ENCODE measurements at places on chromosomes 6 and 20. TPM values are rescaled to one million over a fixed set of nuclear protein-coding genes. Genes with fewer than 3 reads are reported as not detected.
A peak's percentile ranks its signal among the peaks of the same experiment; 100 is the strongest.

- no peak overlapping the region for H3K27ac ChIP-seq
- H3K4me3 ChIP-seq = no peak overlapping the region
- no peaks in the 10 kb centered on the region for H3K27me3 ChIP-seq
- H3K36me3 ChIP-seq = no peaks in the 10 kb centered on the region
- DNase-seq = no peak
- H3K4me1 ChIP-seq = peaks cover 31% of the 10 kb centered on the region
Observed at GRCh38 chr20:3473944-3474343, 3.1 kb downstream of the ATRN start.

DNA sequence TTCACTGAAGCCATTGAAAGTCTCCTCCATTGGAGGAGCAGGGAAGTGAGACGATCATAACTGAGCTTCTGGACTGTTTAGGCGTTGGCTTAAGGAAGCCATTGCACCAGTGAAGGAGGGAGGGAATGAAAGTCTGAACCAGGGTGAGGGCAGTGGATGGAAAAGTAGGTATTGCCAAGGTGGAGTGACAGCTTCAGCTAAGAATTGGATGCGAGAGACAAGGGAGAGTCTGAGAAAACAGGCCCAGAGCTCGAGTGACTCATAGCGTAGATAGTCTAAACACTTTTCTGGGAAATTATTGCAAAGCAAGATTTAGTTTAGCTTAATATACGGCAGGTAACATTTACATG is 4.5 kb downstream of the DSP start:
- no peaks in the 10 kb centered on the region for H3K27me3 ChIP-seq
- H3K4me1 ChIP-seq = peaks cover 64% of the 10 kb centered on the region
- H3K27ac ChIP-seq = peak overlapping the region; percentile 95

PPP1R16B gene
- total RNA-seq = not detected

- no peaks in the 10 kb centered on the region for H3K36me3 ChIP-seq
- H3K27me3 ChIP-seq = peaks cover 8% of the 10 kb centered on the region
- no peak overlapping the region for H3K27ac ChIP-seq
Observed at GRCh38 chr6:53201270-53201669, 52.6 kb upstream of the GCM1 start.

SAMD5 gene
- total RNA-seq = 18.6 TPM
